ENCODE measurements at places on chromosomes 4 and X.

DNA sequence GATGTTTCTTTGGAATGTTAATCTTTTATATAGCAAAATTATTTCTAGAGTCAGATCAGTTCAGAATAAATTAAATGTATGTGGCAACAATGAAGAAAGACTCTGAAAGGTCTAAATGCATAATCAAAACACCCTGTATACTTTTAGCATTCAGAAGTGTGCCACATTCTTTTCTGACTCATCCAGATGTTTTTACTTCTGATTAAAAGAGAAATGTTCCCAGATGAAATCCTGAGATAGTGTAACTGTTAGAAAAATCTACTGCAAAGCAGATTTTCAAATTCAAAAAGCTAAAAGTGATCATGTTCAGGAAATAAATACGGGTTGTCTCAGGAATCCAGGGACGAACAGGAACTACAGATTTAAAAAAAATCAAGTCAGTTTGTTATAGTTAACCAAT is 241.4 kb downstream of the GRIA3 start:
- DNase-seq = no peak

DNA sequence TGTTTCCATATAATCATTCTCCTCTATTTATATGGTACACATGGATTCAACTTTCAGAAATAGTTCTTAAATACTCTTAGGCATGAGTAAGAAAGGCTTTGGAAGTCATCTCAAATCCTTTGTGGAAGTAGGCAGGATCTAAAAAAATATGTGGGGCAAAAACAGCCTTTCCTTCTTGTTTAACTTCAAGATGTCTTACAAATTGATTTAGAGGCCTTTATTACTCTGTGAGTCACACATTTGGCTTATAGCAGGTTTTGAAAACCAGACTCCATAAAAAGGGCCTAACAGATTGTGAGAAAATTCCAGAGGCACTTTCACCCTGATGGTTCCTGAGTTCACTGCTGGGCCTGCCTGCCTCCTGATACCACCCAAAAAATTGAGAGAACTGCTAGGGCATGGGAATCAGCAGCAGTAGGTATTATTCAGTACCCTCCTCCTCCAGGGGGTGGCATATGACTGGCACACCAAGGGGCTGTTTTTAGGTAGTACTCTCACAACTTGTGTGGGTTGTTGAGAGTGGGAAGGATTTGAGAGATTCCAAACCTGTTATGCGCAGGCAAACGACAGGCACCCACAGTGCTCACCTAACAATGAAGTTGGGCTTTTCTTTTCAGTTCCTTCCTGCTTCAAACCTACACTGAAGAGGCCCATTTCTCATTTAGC is 162.7 kb upstream of the MBNL3 start:
- DNase-seq = no peak

- DNase-seq = no peak
These were observed 905.1 kb upstream of the SLIT2 start for GRCh38 chr4:19346636-19347035.

GRCh38 chr4:69360271-69360670 is 80.0 kb downstream of the UGT2B28 start:
- no peak for DNase-seq

GRCh38 chr4:155679343-155679742 is 12.7 kb downstream of the GUCY1A1 start:
- no peak for DNase-seq

- no peak for DNase-seq
These were observed 20.0 kb downstream of the CLDN22 start for GRCh38 chr4:183300070-183300469.

DNA sequence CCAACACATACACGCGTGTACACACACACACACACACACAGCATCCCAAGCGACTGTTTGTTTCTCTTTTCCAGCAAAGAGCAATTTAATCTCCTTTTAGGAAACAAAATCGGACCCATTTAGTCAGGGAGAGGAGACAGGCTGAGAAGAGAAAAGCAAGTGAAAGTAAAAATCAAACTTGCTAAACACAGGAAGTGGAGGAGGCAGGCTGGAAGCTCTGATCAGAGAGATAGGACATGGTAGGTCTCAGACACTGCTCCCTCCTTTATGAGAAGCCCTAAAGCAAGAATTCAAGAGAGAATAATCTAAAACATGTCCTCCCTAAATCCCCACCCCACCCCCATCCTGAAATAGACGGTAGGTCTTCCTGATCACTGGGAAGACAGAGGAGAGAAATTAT is 62.3 kb downstream of the GPC3 start:
- DNase-seq = no peak

DNA sequence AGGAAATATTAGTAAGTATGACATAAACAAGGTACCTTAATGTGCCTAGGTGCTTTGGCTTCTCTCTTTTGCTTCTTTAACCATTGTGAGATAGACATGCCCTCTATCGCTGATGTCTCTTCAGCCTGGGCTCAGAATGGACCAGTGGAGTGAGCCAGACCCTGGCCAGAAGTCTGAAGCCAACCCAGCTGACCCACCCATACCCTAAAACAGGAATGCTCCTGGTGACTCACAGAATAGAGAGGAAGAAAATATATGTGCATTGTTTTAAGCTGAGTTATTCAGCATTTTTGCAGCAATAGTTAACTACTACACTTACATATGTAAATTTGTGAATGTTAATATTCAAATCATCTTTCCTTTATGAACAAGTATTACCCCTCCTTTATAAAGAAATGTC is 167.5 kb upstream of the PCDH10 start:
- no peak for DNase-seq

DNA sequence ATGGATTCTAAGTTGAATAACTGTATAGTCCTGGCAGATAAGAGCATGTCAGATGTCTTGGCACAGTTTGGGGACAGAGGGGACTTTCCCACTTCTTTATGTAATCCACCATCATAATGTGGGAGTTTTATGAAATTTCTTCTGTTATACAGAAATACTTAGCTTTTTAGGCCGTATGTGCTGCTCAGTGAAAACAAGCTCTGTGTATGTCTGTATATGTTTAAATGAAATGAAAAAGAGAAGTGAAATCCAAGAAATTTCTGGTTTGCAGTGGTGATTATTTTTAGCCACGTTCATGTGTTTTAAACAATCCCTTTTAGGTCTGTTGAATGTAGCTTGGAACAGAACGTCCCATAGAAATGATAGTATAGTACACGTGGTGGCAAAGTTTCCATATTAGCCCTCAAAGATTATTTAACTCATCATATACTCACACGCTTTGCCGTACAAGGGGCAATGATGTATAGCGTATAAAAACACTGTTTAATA is 41.0 kb downstream of the GAB1 start:
- no peak for DNase-seq

DNA sequence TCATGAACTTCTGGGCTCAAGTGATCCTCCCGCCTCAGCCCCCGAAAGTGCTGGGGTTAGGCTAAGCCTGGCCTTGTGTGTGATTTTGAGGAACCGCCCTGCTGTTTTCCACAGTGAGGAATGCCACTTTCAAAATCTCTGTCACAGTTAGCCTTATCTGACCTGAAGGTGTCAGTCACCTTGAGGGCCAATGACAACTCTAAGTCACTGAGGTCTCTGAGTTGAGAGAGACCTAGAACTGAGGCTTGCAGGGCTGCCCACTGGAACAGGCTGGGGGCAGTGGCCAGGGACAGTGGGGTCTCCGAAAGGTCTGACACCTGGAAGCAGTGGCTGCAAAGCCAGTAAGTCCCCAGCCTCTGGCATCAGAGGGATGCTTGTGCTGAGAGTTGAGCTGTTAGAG is 6.1 kb downstream of the TADA2B start:
- DNase-seq = no peak

- DNase-seq = no peak
These were observed 5.8 kb downstream of the SRPX2 start for GRCh38 chrX:100649550-100650356.

DNA sequence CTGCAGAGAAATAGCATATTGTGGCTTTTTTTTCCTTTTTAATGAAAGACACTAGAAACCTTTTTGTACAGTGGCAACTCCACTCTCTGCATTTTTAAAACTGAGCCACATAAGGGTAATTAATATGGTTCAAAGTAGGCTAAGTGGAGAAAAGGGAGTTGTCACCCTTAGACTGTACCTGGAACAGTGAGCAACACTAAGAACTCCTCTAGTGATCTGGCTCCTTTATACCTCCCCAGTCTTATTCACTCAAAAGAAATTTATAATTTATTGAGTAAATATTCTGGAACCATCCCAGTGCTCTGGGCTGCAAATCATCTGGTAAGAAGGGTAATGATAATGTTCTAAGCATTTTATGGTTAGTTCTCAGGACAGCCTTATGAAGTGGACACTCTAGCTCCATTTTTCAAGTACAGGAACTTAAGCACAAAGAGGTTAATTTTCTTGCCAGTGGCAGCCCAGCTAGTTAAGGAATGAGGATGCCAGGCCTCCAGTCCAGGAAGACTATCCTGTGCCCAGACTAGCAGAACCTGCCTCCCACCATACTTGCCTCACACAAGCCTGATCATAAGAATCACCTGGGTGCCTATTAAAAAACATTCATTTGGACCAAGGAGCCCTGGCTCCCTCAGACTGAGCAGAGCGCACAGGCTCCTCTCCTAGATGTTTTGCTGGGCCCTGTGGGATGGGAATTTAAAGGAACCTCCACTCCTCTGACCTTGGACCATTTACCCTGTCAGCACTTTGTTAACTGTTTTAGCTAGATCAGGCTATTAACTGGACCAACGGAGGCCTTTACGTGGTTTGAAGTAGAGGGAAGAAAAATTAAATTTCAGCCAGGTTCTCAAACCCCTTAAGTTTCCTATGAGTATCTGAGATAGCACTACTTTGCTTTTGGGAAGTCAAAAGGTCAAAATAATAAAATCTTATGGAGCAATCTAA is 102.6 kb downstream of the PDE5A start:
- DNase-seq = no peak

GRCh38 chrX:94676285-94676684 is 1002.3 kb downstream of the FAM133A start:
- DNase-seq = no peak

GRCh38 chrX:23436875-23437274 is 102.2 kb downstream of the PTCHD1 start:
- DNase-seq = no peak

- no peak for DNase-seq
These were observed 201.0 kb downstream of the FBXW7 start for GRCh38 chr4:152334931-152335330.

- DNase-seq = no peak
These were observed 89.7 kb downstream of the BCOR start for GRCh38 chrX:40007756-40008705.

DNA sequence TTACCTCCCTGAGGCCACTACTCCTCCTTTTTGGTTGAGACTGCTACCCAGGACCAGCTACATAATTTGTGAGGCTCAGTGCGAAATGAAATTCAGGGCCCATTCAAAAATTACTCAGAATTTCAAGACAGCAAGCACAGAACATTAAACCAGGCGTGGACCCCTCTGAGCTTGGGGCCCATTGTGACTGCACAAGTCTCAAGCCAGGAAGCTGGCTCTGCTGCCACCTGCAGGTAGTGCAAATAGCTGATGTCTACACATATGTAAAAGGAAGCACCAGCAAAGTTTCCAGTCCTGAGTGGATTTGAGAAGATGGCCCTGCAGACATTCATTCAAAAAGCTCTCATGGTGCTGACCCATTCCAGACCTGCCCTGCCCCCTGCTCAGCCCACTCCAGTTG is 213.4 kb upstream of the LNX1 start:
- DNase-seq = no peak

DNA sequence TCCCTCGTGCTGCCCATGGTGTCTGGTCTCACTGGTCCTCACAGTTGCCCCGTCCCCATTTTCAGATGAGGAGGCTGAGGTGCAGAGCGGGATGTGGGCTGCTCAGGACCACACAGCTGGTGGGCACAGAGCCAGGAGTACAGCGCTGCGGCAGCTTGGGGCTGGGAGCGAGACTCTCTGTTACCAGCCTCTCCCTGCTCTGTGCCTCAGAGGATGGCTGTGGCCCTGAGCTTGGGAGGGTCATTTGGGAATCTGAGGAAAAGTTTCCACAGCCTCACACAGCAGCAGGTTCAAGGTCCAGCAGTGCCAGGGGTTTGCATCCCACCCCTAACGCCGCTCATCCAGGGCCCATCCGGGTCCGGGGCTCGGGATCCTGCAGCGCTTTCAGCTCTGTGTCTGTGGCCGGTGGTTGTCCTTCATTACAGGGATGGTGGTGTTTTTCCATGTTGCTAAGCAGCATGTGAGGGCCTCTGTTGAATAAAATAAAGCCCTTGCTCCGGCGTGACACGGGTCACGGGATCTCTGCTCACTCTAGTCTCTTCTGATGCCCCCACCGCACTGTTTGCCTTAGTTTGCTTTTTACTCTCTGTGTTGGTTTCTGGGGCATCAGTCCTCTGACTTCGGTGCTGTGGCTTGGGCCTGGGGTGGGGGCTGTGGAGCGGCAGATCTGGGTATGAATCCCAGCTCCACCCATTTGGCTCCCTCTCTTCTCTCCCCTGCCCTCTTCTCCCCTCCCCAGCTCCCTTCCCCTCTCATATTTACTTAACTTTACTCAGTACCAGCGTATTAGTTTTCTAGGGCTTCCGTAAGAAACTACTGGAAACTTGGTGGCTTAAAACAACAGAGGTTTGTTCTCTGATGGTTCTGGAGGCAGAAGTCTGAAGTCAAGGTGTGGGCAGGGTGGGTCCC is 6.5 kb downstream of the WFS1 start:
- no peak for DNase-seq

- no peak for DNase-seq
These were observed 48.4 kb downstream of the ARFIP1 start for GRCh38 chr4:152828122-152828521.

DNA sequence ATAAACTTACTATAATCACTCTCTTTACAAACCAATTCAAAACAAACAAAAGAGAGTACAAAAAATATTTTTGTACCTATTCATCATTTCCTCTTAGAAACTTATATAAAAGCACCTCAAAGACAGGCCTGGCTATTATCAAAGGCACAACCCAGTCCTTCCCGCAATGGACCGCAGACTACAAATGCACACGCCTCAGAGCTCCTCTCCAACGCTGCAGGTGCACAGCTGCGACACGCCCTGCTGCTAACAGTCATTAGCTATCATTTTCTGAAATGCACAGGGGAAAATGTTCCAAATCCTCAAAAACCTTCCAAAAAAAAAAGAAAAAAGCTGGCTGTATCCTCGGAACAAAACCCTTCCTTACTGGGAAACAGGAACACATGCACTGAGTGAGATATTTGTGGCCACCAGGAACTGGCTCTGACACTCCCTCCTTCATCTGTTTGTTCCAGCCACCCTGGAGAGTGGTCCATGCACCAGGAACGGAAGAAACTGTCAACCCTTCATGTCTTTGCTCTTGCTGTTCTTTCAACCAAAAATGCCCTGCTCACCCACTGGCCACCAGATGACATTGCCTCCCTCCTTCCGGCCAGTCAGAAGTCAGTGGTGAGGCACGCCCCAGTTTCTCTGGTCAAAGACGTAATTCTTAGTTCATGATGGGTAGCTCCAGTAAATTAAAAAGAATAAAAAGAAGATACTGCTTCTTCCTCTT is 16.7 kb downstream of the IRF2 start:
- no peak for DNase-seq

DNA sequence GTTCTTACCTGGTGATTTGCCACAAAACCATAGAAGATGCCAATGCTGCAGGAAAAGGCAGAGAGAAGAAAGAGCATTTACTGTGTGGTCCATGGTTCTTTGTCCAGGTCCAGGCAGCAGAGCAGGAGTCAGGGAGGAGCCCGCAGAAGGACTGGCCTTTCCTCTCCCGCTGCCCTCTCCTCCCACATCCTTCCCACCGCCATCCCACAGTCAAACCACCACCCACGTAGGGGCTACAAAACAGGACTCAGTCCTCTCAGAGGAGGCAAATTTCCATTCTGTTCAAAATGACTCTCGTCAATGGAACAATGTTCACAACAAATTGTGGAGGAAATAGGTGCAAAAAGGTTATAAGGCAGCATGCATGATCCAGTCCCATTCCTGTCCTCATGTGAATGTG is 58.6 kb downstream of the PROM1 start:
- no peak for DNase-seq

- DNase-seq = no peak
These were observed 36.7 kb downstream of the ARX start for GRCh38 chrX:24979081-24979480.

Data from stimulated activated CD8-positive, alpha-beta memory T cell treated with anti-CD3 and anti-CD28 coated beads, Interleukin-7, amount 100 ng/mL, for 1 hour (primary cell).